Natural killer cell treated with Interleukin-12 subunit alpha and Interleukin-12 subunit beta and Interleukin-15 and Interleukin-18, amount 100 ng/mL, for 72 hours (primary cell): ENCODE measurements at places on chromosomes 12 and 14.

- no peaks in the 10 kb centered on the region for H3K4me1 ChIP-seq
- no peak overlapping the region for H3K4me3 ChIP-seq
- H3K27me3 ChIP-seq, result peaks cover 23% of the 10 kb centered on the region
Measured at GRCh38 chr14:31543969-31544799, 17.0 kb upstream of the NUBPL start.

GRCh38 chr14:20560961-20561360, at the start of gene RNASE9:
TSS of gene RNASE9 (minus strand) at chr14:20561047.
- no peaks in the 10 kb centered on the region for H3K4me1 ChIP-seq
- no peak within 1 kb of the TSS for H3K4me3 ChIP-seq
- no peaks in the 10 kb centered on the region for H3K36me3 ChIP-seq
- peaks cover 20% of the 10 kb centered on the region for H3K27me3 ChIP-seq
- no peak for DNase-seq
- H3K27ac ChIP-seq, result no peak within 1 kb of the TSS

GRCh38 chr12:21476949-21477348, 24.5 kb downstream of the RECQL start:
- H3K4me1 ChIP-seq, result no peaks in the 10 kb centered on the region
- no peak overlapping the region for H3K27ac ChIP-seq
- no peaks in the 10 kb centered on the region for H3K27me3 ChIP-seq

DNA sequence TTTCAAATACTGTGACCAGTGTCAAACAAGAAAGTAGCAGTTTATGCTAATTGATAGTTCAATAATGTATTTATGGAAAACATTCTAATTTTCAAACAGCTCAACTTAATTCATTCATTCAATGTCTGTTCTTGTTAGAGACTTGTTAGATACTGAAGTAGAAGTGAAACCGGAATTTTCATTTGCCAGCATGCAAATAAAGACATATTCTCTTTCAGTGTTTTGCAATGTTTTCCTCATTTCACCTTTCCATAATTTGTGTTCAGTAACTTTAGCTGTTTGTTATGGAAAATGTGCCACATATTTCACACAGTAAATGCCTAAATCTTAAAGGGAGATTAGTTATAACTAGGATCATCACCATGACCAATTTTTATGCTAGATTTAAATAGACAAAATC, 21.2 kb downstream of the TAS2R50 start:
- no peak overlapping the region for H3K4me3 ChIP-seq
- no peaks in the 10 kb centered on the region for H3K36me3 ChIP-seq
- no peak overlapping the region for H3K27ac ChIP-seq
- H3K4me1 ChIP-seq, result peaks cover 8% of the 10 kb centered on the region
- DNase-seq, result no peak
- H3K27me3 ChIP-seq, result no peaks in the 10 kb centered on the region

GRCh38 chr12:31578632-31579031, 12.3 kb downstream of the DENND5B start:
- no peak overlapping the region for H3K27ac ChIP-seq
- H3K27me3 ChIP-seq, result no peaks in the 10 kb centered on the region
- no peak overlapping the region for H3K4me3 ChIP-seq
- no peak for DNase-seq
- H3K36me3 ChIP-seq, result no peaks in the 10 kb centered on the region
- H3K4me1 ChIP-seq, result no peaks in the 10 kb centered on the region

DNA sequence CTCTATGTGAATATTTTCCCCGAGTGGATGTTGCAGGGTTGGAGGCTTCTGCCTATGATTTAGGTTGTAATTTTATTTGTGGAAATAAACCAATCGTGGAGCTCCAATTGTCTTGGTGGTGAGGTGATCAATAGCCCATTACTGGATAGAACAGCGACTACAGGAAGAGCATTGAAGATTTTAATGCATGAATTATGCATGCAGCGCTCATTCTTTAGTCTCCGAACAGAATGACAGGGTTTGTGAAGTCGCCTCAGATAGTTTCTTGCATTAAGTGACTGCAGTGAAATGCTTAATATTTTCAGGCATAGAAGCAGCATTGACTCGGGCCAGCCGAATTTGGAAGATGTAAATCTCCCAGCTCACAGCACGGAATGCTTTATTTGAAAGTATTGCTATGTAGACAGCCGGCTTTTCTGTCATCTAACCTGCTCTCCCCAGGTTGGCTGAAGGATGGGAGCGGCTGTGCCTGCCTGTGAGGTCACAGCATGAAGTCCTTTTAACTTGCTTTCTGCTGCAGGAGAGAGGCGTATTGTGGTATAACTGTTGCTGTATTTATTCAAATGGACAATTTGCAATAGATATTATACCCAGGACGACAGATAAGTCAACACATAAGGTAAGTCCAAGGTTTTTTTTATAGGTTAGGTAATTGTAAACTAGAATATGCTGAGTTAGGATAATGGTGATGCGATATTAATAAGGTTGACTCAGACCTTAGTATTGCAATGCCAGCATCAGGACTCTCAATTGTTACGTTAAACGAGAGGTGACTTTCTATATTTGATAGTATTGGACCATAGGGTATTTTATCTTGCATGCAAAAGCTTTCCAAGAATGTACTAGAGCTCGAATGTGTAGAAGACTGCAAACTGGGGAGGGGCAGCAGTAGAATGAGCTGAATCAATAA, 135.7 kb downstream of the CNTN1 start:
- DNase-seq, result no peak
- H3K27me3 ChIP-seq, result no peaks in the 10 kb centered on the region
- H3K27ac ChIP-seq, result no peak overlapping the region
- no peaks in the 10 kb centered on the region for H3K36me3 ChIP-seq

GRCh38 chr12:121786440-121786825, 7.1 kb downstream of the RHOF start:
- H3K36me3 ChIP-seq, result peaks cover 5% of the 10 kb centered on the region
- H3K4me1 ChIP-seq, result peaks cover 81% of the 10 kb centered on the region
- peak overlapping the region; percentile 70 for H3K4me3 ChIP-seq
- peak overlapping the region; percentile 99 for H3K27ac ChIP-seq
- H3K27me3 ChIP-seq, result no peaks in the 10 kb centered on the region
- no peak for DNase-seq

DNA sequence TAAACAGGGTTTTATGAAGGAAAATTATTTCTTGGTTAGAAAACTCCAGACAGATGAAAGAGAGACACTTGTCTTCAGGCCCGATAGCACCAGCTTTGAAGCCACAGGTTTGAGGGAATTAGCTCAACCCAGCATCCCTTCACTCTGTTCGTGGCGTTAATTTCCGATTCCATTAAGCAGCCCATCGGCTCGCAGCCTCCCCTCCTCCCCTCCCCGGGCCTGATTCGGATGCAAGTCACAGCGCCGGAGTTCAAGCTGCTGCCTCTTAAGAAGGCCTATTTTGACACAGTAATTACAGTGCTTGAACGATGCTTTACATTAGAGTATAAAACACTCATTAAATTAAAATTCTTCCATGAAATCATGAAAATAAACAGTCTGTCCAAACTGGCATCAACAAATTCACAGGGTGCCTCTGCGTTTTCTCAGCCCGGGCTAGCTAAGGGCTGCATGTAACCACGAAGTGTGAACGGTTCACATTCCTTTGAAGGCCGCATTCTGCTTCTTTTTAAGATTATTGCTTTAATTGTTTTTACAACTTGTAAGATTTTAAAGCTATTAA, 145.8 kb downstream of the DICER1 start:
- DNase-seq, result no peak
- H3K4me1 ChIP-seq, result no peaks in the 10 kb centered on the region
- H3K27me3 ChIP-seq, result peaks cover 13% of the 10 kb centered on the region
- no peaks in the 10 kb centered on the region for H3K36me3 ChIP-seq
- H3K27ac ChIP-seq, result no peak overlapping the region

GRCh38 chr12:25009496-25010092, 60.7 kb upstream of the BCAT1 start:
- DNase-seq, result no peak
- no peaks in the 10 kb centered on the region for H3K4me1 ChIP-seq
- no peak overlapping the region for H3K4me3 ChIP-seq
- H3K27me3 ChIP-seq, result no peaks in the 10 kb centered on the region
- no peaks in the 10 kb centered on the region for H3K36me3 ChIP-seq
- no peak overlapping the region for H3K27ac ChIP-seq

DNA sequence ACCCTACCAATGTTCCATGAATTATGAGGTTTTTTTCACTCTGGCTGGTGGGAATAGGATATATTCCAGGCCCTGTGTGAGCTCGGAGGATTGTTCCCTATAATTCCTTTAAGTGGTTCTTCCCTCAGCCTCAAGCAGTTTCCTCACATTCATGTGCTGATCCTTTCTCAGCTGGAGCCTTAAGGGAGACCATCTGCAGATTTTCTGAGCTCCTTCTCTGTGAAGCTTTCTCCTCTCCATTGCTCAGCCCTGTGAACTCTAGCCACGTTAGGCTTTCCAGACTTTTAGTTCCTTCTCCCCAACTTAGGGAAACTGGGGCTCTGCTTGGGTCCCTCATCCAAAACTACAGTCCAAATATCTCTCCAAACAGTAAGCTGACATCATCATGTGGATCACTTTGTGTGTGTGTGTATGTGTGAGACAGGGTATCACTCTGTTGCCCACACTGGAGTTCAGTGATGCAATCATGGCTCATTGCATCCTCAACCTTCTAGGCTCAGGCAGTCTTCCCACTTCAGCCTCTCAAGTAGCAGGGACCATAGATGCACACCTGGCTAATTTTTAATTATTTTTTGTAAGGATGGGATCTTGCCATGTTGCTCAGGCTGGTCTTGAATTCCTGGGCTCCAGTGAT, 219.5 kb upstream of the OTX2 start:
- peaks cover 28% of the 10 kb centered on the region for H3K27me3 ChIP-seq
- H3K4me1 ChIP-seq, result no peaks in the 10 kb centered on the region
- H3K27ac ChIP-seq, result no peak overlapping the region
- H3K36me3 ChIP-seq, result peaks cover 16% of the 10 kb centered on the region
- DNase-seq, result no peak

DNA sequence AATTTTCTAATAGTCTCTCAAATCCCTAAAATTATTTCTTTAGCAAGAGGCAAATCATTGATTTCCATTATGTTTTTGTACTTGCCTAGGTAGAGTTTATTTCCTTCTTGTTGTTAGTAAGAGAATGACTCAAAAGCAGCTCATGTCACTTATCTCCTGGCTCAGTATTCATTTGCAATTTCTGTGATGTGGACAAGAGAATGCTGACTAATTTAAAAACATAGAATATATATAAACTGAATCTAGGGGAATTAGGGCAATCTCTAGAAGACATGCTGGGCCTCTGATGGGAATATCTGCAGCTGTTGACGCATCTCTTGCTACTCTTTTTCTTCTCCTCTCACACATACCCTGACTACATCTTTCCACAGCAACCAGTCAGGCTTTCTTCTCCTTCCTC, 130.8 kb upstream of the PRKD1 start:
- no peak for DNase-seq
- no peak overlapping the region for H3K27ac ChIP-seq
- peaks cover 4% of the 10 kb centered on the region for H3K36me3 ChIP-seq
- H3K4me1 ChIP-seq, result no peaks in the 10 kb centered on the region

GRCh38 chr12:50520416-50521207, 15.8 kb downstream of the DIP2B start:
- H3K4me3 ChIP-seq, result peak overlapping the region; percentile 58
- no peaks in the 10 kb centered on the region for H3K36me3 ChIP-seq
- peak overlapping the region; percentile 74 for H3K27ac ChIP-seq
- H3K27me3 ChIP-seq, result no peaks in the 10 kb centered on the region

GRCh38 chr12:99680276-99680675, 32.7 kb downstream of the GARIN6 start:
- no peaks in the 10 kb centered on the region for H3K27me3 ChIP-seq
- H3K36me3 ChIP-seq, result no peaks in the 10 kb centered on the region
- H3K4me1 ChIP-seq, result no peaks in the 10 kb centered on the region
- no peak for DNase-seq

- DNase-seq, result no peak
- H3K4me1 ChIP-seq, result no peaks in the 10 kb centered on the region
- H3K27ac ChIP-seq, result no peak overlapping the region
- H3K4me3 ChIP-seq, result no peak overlapping the region
Measured at GRCh38 chr14:58861586-58861985, 223.8 kb downstream of the DACT1 start.

DNA sequence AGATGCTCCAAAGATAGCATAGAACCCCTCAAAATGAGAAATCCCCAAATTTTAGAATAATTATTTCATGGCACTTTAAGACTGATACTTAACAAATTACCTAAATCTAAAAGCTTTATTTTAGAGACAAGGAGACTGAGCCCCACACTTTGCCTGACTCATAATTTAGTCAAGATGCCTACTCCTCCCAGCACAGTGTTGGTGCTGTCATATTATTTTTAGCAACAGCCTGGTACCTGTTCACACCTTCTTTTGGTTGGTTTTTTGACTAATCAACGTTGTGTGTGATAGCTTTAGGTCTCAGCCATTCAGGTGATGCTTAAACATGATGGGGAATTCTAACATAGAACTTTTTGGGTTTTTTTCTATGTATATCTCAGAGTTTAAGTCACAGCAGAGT, 120.2 kb downstream of the SEC23A start:
- H3K27me3 ChIP-seq, result peaks cover 35% of the 10 kb centered on the region
- no peaks in the 10 kb centered on the region for H3K4me1 ChIP-seq
- DNase-seq, result no peak
- H3K27ac ChIP-seq, result no peak overlapping the region
- H3K36me3 ChIP-seq, result peaks cover 8% of the 10 kb centered on the region

GRCh38 chr14:94173885-94174603, at the start of gene PPP4R4:
TSS of gene PPP4R4 (plus strand) at chr14:94174322. CDS start at chr14:94174466, 144 bp downstream.
- H3K36me3 ChIP-seq, result no peaks in the 10 kb centered on the region
- peaks cover 20% of the 10 kb centered on the region for H3K4me1 ChIP-seq
- H3K4me3 ChIP-seq, result peak within 1 kb of the TSS; percentile 78
- DNase-seq, result peak; percentile 89
- H3K27ac ChIP-seq, result peak within 1 kb of the TSS; percentile 5
- H3K27me3 ChIP-seq, result peaks cover 37% of the 10 kb centered on the region

- no peaks in the 10 kb centered on the region for H3K36me3 ChIP-seq
- H3K27me3 ChIP-seq, result no peaks in the 10 kb centered on the region
- no peak overlapping the region for H3K27ac ChIP-seq
Measured at GRCh38 chr12:87953256-87953860, 75.8 kb downstream of the C12orf50 start.

GRCh38 chr12:57049890-57050289, at the start of gene MYO1A:
TSS of gene MYO1A (minus strand) at chr12:57050129. CDS start at chr12:57048323, 1,806 bp downstream.
- no peak within 1 kb of the TSS for H3K4me3 ChIP-seq
- peak within 1 kb of the TSS; percentile 35 for H3K27ac ChIP-seq
- no peaks in the 10 kb centered on the region for H3K36me3 ChIP-seq
- H3K27me3 ChIP-seq, result peaks cover 31% of the 10 kb centered on the region

DNA sequence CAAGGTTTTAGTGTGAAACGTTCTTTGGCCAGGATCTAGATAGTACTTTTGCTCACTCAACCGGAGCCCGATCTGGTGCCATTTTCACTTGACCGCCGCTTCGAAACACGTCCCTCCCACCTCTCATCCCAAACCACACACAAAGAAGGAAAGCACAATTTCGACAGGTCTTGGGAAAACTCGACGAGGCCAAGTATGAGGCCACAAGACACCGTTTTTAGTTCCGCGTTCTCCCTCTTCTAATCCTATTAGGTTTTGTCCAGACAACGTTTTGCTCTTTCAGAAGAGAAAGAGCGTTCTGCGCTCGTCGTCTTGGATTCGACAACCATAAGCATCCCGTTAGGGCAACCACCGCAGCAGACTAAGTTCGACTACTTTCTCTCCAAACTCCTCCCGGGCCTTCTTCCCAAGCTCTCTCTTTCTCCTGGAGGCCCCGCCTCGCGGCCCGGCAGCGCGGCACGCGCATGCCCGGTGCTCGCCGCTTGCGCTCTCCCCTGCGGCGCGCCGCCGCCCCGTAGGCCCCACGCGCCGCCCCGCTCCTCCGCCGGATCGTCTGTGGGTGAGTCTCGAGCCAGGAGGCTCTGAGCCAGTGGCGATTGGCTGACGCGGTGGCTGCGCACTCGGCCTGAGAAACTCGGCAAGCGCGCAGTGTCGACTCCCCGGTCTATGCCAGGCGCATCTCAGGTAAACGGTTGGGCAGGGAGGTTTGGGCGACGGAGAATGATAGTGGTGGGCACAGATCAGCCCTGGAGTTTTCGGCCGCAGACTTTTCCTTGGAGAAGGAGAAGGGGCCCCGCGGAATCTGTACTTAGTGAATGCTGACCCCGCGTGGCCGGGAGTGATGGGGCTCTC, at the start of gene MIPOL1:
TSS of gene MIPOL1 (plus strand) at position 517 of the 852 bp plus-strand sequence. CDS start 49,952 bp downstream, outside the sequence.
- no peak for DNase-seq
- H3K27me3 ChIP-seq, result no peaks in the 10 kb centered on the region
- peaks cover 3% of the 10 kb centered on the region for H3K4me1 ChIP-seq
- H3K4me3 ChIP-seq, result peak within 1 kb of the TSS; percentile 55
